ENCODE measurements at places on chromosomes 16 and 17.

DNA sequence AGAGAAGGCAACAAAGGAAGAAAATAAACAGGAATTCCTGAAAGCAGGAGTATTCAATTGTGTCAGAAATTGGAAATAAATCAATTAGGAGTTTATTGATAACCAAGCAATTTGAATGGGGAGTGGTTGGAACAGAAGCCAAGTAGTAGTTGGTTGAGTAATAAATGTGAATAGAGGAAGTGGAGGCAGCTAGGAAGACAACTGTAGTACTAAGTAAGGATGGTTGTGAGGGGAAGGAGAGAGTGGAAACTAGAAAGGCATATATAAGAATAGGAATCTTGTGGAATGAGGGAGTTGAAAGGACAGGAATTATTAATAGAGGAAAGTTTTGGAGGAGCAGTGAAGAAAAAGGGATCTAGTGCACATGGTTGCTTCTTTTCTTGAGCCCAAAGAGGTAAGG lies 34.4 kb downstream of the NFAT5 start:
- DNase-seq, result no peak

DNA sequence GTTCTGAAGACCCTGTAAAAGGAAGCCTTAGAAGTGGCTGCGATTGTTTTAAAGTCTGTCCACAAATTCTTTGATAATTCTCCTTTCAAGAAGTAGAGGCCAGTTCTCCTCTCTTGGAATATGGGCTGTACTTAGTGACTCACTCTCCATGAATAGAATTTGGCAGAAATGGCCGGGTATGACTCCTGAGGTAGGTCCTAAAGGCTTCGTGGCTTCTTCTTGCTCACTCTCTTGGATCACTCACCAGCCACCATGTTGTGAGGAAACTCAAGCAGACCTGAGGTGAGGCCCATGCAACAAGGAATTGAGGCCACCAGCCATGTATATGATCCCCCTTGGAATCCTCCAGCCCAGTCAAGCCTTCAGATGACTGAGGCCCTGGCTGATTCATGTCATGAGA lies 75.8 kb downstream of the WWOX start:
- no peak for DNase-seq

DNA sequence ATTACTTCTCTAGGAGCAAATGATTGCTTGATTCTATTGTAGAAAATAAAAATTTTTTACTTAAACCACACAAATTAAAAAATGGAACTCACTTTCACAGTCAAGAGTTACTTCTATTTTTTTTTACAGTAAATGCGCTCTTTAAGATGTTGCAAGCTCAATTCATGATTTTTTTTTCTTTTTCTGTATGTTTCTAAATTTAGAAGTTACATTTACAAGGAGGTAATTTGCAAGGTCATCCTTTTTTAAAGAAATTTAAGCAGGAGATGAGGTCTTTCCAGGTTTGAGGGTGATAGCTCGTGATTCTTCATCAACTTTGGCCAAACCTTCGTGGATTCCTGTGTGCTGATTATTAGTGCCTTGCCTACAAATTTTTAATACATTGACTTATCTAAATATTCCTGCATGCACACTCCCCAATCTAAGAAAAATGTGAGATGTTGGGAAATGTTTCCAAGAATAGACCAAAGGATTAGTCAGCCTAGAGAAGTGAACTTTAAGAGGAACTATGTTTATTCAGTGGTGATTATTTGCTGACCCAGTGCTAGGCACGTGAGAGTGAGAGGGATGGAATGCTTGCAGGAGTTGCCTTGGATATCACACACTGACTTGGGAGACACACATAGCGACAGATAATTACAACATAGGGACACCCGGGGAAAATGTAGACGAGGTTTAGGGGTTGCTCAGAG lies 429.8 kb downstream of the MAF start:
- no peak for DNase-seq

GRCh38 chr17:9837551-9838471 lies 12.1 kb downstream of the GLP2R start:
- no peak for DNase-seq

GRCh38 chr17:57480438-57481196 lies 224.3 kb downstream of the MSI2 start:
- no peak for DNase-seq

DNA sequence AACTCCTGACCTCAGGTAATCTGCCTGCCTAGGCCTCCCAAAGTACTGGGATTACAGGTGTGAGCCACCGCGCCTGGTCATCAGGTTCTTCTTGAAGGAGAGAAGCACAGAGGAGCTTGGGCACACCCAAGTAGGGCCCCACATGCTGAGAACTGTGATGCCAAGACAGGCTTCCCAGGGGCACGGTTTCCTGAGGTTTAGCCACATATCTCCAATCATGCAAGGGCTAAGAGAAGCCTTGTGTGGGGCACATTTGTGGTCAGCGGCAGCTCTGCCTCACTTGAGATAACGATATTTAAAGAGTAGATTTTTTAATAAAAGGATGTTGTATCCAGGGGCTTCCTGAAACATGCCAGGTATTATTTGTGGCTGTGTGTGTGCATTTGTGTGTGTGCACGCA lies 46.9 kb downstream of the CUEDC1 start:
- no peak for DNase-seq

- DNase-seq, result no peak
Observed at GRCh38 chr16:15849209-15849981, 7.4 kb downstream of the MYH11 start.

DNA sequence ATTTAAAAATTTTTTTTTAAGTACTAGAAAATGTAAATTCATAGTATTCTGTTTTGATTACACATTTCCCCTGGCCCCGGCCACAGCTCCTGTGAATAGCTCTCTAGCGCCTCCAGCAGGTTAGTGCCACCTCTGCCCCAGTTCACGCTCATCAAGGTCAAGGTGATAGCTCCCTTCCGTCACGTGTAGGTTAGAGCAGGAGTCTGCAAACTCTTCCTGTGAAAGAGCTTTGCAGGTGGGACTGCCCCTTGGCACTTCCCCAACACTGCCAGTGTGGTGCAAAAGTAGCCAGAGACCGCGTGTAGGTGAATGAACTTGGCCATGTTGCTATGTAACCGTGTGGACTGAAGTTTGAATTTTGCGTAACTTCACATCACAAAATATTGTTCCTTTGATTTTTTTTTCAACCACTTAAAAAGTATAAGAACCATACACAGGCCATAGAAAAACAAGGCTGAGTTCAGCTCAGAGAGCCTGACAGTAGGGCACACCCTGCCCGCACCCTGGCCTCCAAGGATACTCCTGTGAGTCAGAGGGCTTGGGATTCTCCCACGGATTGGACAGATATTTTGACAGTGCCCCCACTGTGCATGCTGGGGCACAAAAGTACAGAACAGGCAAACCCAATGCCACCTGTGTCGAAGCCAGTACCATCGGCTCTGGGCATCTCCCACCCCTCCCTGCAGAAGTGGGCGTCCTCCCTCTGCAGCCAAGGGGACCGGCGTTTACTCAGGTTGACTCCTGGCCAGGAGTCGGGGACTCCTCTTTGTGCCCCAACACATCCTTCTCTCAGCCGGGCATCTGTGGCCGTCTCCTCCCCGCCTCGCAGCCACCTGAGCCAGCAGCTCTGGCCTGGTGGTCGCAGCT lies 92.0 kb upstream of the CHMP6 start:
- no peak for DNase-seq

GRCh38 chr17:17395246-17395802 lies 81.5 kb upstream of the MED9 start:
- DNase-seq, result no peak

DNA sequence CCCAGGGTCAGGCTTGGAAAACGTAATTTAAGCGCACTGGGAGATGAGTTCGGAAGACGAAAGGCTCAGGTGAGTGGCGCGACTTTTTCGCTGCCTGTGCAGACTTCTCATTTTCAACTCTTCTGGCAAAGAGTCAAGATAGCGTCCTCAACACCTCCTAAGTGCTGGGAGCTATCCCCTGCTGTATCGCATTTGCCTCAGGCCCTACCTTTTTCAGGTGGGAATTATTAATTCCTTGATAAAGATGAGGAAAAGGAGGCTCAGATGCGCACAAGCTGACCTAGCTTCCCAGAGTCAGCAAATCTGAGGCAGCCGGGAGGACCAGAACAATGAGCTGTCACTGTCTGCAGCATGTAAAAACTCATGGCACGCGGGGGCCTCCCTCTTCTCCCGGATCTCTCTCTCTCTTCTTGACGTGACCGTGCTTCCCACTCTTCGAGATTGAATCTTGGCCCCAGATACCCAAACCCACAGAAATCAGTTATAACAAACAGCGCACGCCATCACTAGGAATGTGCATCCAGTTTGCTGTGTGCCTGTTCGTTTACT lies 512 bp upstream of the ADAMTS18 start:
- DNase-seq, result no peak

GRCh38 chr17:69030169-69030568 lies 30.6 kb downstream of the ABCA9 start:
- DNase-seq, result no peak

- DNase-seq, result no peak
Observed at GRCh38 chr16:80844395-80844794, 40.0 kb upstream of the CDYL2 start.

DNA sequence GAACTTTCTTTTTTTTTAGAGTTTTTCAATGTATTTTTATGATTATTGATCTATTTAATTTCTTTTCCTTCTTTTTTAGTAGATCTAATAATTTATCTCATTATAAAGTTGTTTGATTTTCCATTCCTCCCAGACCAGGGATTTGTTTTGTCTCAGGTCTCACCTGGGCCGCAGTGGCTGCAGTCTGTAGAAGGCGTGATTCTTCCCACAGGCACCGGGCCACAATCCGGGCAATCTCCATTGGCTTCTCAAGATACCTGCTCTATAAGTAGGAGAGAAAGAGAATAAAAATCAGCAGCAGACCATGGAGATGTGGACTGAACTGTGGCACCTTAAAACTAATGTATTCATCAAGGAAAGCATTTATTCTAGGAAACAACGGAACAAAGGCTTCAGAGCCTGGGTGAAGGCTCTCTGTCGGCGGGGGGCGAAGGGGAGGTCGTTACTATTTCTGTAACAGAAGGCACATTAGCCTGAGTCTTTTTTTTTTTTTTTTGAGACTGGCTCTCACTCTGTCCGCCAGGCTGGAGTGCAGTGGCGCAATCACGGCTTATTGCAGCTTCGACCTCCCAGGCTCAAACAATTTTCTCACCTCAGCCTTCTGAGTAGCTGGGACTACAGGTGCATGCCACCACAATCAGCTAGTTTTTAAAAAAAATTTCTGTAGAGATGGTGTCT lies 42.7 kb downstream of the STAT3 start:
- DNase-seq, result no peak

GRCh38 chr16:49940464-49941224 lies 84.4 kb upstream of the CNEP1R1 start:
- DNase-seq, result no peak

DNA sequence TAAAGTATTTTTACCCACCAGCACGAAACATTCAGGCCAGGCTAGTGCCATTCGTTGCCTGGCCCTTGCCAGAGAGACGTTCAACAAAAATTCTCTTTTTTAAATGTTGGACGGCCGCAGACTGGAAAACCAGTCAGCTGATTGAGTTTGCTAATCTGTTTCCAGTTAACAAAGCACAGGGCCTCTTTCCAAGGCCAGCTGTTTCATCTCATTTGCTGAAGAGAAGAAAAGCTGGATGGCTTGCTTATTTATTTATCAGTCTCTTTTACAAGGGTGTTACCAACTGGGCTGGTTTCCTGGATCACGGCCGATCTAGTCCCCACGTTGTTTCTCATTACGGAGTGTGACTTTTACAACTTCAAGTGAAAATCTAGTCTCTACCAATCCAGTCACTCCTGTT lies 418.7 kb upstream of the DYNLRB2 start:
- no peak for DNase-seq

- DNase-seq, result peak; percentile 47
Observed at GRCh38 chr17:16217002-16217635, at the start of gene PIGL. PIGL (plus strand) TSS chr17:16217210; CDS start chr17:16217227, 17 bp downstream.

DNA sequence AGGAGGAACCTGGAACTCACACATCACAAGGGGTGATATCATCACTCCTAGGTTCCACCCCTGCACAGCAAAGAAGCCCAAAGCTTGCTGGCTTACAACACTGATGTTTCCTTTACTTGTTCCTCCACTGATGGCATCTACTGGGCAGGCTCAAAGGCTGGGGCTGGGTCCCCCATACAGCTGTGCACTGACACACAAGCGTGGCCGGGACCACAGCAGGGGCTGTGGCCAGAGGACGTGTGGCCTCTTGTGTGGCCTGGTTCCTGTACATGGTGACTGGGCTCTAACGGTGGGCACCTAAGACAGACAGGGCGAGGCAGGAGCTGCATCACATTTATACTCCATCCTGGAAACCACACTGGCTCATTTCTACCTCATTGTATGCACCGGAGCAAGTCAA lies 264.4 kb upstream of the FOXF1 start:
- no peak for DNase-seq

DNA sequence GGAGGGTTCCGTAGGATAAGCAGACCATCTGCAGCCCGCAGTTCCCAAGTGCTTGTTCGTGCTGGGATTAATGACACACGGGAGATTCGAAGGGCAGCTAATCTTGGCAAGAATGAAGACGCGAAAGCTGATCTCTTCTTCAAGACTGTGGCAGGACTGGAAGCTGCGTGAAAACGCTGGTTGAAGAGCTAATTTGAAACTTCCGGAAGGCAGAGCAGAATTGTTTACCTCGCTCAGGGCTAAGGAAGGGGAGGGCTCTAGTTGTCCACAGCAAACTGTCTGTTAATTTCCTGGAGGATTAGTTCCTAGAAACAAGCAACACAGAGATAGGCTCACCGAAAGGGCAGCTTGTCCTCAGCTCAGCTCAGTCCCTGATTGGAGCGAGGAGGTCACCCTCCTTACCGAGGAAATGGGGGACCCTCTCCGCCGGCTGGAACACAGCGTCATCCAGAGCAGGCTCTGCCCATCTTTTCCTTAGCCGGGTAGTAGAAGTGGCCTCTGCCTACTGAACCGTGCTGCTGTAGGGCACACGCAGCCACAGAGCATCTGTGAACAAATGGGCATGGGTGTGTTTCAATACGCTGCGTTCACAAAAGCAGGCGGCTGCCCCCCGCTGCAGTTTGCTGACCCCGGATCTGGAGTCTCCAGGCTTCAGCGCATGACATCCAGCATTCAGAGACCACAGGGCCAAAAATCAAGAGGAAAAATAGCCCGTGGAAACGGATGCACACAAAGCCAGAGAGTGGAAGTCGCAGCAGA lies 16.7 kb upstream of the BAIAP2 start:
- no peak for DNase-seq

GRCh38 chr16:89051521-89052166 lies 42.0 kb upstream of the ACSF3 start:
- no peak for DNase-seq
